Naive thymus-derived CD8-positive, alpha-beta T cell (primary cell): ENCODE measurements at places on chromosomes 3 and 15. TPM values are rescaled to one million over a fixed set of nuclear protein-coding genes. Genes with fewer than 3 reads are reported as not detected.

The TNIK gene
- 50.0 TPM for total RNA-seq

The KIF7 gene
- total RNA-seq: not detected

The GOLGA6B gene
- not detected for total RNA-seq

The FOXL2NB gene
- total RNA-seq: not detected

The IQCF5 gene
- total RNA-seq: not detected

The PTX3 gene
- 0.71 TPM for total RNA-seq

The SLC28A2 gene
- not detected for total RNA-seq

The NEK10 gene
- 1.3 TPM for total RNA-seq

The PLD1 gene
- 0.44 TPM for total RNA-seq
